ENCODE measurements at places on chromosomes 5 and 9.
A peak's percentile ranks its signal among the peaks of the same experiment; 100 is the strongest.

DNA sequence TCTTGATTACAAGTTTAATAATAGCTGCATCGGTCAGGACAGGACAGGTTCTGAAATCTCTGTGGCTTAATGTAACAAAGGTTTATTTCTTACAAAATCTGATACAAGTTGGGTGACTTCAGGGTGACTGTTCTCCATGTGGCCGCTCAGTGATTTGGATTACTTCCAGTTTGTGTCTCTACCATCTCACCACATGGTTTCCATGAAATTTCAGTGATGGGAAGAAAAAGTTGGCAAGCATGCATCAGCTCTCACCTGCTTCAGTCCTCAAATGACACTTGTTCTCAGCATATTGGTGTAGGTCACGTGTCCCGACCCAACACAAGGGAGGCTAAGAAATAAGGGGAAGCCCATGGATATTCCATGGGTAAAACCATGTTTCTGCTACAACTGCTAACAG is 7.8 kb upstream of the TMEM268 start:
- DNase-seq, result no peak

- no peak for DNase-seq
Measured at GRCh38 chr5:112385566-112385965, 33.5 kb downstream of the EPB41L4A start.

- peak; percentile 90 for DNase-seq
Measured at GRCh38 chr5:107808671-107809137, 138.0 kb upstream of the EFNA5 start.

- no peak for DNase-seq
Measured at GRCh38 chr5:40958811-40959210, 49.5 kb downstream of the C7 start.

DNA sequence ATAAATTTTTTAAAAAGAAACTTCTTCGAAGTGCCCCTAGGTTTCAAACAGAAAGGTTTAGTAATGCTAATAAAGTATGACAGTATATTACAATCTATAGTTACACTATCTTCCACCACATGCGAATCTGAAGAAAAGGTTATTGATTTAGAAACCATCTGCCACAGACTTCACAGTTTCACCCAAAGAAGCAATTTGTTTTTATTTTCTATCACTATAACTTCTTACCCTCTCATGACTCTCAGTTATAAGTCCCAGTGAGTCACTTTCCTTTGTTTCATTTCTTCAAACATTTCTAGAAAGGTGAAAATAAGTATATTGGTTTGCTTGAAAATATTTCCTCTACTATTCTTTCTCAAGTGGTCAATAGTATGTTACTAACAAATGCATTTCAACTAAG is 93.6 kb downstream of the MCTP1 start:
- DNase-seq, result no peak

DNA sequence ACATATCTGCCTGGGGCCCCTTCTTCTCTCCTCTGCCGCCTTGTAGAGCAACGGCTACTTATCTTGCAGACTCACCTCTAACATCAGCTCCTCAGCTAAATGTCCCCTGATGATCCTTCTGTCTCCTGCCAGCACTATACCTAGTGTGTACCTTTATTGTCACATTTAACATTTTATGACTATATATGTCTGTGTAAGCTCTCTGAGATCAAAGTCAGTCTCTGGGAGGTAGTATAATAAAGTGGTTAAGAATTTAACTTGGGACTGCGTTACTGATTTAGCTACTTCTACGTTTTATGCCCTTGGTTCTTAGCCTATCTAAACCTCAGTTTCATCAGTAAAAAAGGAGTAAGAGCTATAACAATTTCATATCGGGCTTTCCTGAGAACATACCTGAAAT is 2.2 kb downstream of the TMED7 start:
- no peak for DNase-seq

GRCh38 chr5:1325870-1326531 is 18.9 kb downstream of the CLPTM1L start:
- DNase-seq, result no peak

DNA sequence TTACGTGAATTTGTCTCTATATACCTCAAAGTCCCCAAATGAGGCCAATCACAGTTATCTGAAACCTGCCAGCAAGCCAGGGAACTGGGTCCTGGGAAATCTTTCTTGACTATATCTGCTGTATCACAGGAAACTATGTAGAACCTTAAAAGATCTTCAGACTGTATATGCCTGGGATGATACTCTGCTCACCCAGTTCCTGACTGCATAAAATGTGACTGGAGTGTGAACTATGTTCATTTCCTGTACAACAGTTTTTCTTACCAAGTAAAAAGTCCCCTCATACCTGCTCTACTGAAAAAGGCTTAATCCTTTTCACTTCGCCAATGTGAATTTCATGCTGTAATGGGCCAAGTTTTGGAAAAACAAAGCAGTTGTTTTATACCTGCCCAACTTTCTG is 162.9 kb downstream of the ELAVL2 start:
- DNase-seq, result no peak

GRCh38 chr5:57455511-57456455 is 26.8 kb downstream of the ACTBL2 start:
- no peak for DNase-seq

DNA sequence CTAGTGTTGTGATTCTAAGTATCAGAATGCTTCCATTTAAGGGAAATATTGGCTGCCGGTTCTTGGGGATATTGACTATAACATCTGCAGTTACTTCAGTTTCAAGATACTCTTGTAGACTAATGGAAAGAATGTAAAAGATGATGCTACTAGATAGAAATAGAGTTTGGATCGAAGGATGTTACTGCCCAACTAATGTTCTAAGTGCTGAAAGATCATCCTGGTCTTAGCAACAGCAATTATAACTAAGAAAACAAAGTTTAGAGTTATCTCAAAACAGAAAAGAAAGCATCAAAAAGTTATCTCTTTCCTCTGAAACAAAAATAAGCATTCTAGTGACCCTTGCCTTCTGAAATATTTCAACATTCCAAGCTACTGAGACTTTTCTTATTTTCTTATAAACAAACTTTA is 49.9 kb downstream of the ITGA1 start:
- no peak for DNase-seq

- DNase-seq, result no peak
Measured at GRCh38 chr5:119321569-119322311, 34.1 kb upstream of the TNFAIP8 start.

GRCh38 chr5:75048457-75048953 is 3.9 kb downstream of the GCNT4 start:
- no peak for DNase-seq

DNA sequence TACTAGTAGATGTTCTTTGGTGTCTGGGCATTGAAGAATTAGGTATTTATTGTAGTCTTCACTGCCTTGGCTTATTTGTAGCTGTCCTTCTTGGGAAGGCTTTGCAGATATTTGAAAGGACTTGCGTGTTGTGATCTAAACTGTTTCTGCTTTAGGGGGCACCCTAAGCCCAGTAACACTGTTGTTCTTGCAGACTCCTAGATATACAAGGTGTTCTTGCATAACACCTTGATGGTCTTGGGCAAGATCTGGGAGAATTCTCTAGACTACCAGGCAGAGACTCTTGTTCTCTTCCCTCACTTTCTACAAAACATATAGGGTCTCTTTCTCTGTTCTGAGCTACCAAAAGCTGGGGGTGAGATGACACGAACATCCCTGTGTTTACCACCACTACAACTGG is 179.1 kb downstream of the FAM170A start:
- no peak for DNase-seq

DNA sequence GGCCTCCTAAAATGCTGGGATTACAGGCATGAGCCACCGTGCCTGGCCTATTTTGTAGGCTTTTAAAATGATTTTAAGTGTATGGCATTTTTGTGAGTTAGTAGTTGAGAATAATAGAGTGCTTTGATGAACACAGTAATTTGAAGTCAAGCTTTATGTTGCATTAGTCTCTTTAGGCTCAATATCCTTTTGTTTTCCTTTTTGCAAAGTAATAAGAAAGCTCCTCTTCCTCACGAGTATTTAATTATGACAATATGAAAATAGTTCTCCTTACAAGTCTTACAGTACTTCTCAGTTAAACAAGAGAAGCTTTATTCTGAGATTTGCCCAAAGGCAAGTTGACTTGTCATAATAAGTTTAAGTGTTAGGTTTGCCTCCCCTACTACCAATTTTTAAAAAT is 69.0 kb downstream of the TJP2 start:
- DNase-seq, result no peak

DNA sequence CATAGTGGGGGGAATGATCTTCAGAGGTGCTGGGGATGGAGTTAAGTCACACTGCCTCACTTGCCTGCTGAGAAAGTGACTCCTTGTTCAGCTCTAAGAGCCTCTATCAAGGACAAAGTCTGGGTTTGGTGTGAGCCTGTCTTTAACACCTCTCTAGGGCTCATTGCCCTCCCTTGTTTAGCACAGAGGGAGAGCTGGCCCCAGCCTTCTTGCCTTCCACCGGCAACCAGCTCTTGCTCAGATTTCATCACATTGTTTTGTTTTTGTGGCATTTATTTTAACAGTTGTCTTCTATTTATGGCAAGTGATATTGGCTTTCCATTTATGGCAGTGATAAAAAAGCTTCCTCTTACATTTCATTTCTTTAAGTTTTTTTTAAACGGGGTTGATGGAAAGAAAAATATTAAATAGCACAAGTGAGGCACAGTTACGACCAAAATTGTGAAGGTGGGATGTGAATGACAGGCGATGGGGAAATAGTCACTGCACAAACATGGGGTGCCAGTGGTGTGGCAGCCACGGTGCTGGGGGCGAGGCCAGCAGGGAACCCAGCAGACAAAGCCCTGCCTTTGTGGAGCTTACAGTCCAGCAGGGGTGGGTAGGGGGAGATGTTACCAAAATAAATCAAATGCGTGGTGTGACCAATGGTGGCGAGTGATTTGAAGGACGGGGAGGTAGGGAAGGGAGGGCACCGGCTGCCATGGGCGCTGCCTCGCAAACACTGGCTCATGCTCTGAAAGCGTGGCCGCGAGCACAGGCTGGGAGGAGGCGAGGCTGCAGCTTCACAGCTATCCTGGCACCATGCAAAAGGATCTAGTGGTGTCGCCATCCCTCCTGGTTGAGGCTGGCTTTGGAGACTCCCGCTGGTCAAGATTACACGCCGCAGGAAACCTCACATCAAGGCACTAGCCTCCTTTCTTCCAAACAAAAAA is 21.2 kb upstream of the UNC5A start:
- no peak for DNase-seq

- no peak for DNase-seq
Measured at GRCh38 chr5:107436201-107436600, 234.5 kb downstream of the EFNA5 start.

DNA sequence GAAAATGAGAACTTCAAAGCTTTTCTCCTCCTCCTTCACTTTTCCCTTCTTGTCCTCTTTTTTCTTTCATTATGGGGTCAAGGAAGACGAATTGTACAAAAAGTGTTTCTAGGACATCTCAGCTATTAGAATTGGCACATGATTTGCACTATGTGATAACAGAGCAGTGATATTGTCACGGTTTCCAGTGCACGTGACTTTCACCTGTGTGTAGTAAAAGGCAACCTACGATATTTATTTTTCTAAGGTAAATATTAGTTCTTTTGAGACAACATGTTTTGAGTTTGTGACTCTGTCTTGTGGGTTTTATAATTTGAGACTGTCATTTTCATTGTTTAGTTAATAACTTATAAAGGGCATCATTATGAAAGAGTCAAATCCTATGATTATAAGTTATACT is 213.1 kb downstream of the PSAT1 start:
- no peak for DNase-seq

GRCh38 chr5:180821538-180821937 is 18.9 kb upstream of the MGAT1 start:
- no peak for DNase-seq

DNA sequence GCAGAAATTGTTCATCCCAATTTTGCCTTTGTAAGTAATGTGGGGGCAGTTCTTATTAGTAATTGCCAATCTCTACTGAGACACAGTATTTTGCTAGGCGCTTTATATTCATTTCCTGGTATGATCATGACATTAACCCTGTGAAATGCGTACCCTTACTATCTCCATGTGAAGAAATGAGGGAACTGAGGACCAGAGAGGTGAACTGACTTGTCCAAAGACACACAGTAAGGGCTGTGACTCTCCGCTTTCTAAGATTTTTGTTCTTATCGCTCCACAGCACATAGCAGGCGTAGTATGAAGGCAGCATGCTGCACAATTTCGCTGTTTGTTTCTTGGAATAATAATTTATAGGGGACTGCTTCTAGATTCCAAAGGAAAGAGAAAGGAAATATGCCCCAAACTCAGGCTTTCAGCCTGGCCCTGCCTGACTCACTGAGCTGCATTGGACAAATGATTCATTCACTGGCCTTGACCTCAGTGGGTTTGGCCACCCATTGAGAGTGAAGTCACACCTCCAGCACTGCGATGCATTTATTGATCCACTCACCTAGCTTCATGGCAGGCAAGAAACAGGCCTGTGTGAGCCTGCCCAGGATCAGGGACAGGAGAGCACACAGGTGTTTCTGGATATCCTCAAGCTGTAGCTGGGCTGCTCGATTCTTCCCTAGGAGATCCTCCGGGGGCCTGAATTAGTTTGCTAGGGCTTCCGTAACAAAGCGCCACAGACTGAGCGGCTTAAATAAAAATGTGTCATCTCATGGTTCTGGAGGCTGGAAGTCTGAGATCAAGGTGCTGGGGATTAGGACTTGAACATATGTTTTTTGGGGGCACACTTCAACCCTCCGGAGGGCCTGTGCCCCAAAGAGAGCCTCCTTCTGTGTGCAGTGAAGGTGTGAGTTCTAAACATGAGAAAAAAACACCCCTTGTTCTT is 7.2 kb upstream of the DUSP1 start:
- no peak for DNase-seq

DNA sequence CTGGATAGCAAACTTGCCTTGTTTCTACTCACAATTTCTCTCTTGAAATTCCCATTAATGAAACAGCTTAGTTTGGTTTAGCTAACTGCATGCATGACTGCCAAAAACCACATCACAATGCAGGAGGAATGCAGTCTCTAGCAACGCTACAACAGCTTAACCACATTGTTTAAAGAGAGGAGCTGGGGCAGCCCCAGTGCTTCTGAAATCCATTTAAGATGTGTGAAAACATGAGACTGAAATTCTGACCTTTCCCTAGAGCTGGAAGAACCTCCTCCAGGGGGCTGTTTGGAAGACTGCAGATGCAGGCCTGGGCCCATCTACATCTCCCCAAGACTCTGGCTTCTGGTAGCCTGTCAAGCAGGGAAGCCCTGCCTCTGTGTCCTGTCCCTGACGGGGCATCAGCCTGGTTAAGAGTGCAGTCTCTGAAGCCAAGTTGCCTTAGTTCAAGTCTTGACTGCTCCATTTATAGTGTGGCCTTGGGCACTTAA is 157.1 kb downstream of the ZNF462 start:
- DNase-seq, result no peak

DNA sequence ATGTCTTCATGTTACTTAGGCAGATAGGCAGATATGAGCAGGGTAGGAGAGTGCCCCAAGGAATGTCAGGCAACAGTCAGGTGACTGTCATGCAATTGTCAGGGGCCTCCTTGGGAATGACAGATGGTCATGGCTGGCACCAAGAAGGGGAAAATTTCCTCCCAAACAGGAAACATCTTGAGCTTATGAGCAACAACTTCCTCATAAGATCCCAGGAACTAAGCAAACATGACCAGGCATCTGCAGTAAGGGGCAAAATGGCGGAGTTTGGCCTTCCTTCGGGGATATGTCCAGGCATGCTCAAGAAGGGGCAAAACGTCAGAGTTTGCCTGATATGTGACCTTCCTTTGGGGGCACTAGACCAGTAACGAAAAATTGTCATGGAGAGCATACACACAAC is 591.8 kb downstream of the PDE4D start:
- DNase-seq, result no peak

GRCh38 chr5:66958201-66958979 is 238.2 kb downstream of the CD180 start:
- DNase-seq, result no peak

GRCh38 chr9:116380496-116380995 is 227.0 kb downstream of the PAPPA start:
- no peak for DNase-seq
